ENCODE measurements at places on chromosomes 11 and 22. TPM values are rescaled to one million over a fixed set of nuclear protein-coding genes. Genes with fewer than 3 reads are reported as not detected.

GRCh38 chr22:16955081-16955480 lies 52.9 kb downstream of the GAB4 start:
- H3K27ac ChIP-seq: no peak overlapping the region
- no peak for DNase-seq
- peaks cover 4% of the 10 kb centered on the region for H3K27me3 ChIP-seq
- no peak overlapping the region for H3K4me3 ChIP-seq
- H3K36me3 ChIP-seq: no peaks in the 10 kb centered on the region

- no peak overlapping the region for H3K27ac ChIP-seq
- no peaks in the 10 kb centered on the region for H3K4me1 ChIP-seq
- no peak for DNase-seq
- H3K4me3 ChIP-seq: no peak overlapping the region
- no peaks in the 10 kb centered on the region for H3K27me3 ChIP-seq
Observed at GRCh38 chr11:37621662-37622061, 1023.6 kb upstream of the RAG2 start.

The MMP27 gene
- total RNA-seq: not detected

- no peaks in the 10 kb centered on the region for H3K27me3 ChIP-seq
- H3K4me1 ChIP-seq: no peaks in the 10 kb centered on the region
- DNase-seq: no peak
- H3K4me3 ChIP-seq: no peak overlapping the region
- no peak overlapping the region for H3K27ac ChIP-seq
- no peaks in the 10 kb centered on the region for H3K36me3 ChIP-seq
Observed at GRCh38 chr11:3927129-3927796, 71.8 kb downstream of the STIM1 start.

DNA sequence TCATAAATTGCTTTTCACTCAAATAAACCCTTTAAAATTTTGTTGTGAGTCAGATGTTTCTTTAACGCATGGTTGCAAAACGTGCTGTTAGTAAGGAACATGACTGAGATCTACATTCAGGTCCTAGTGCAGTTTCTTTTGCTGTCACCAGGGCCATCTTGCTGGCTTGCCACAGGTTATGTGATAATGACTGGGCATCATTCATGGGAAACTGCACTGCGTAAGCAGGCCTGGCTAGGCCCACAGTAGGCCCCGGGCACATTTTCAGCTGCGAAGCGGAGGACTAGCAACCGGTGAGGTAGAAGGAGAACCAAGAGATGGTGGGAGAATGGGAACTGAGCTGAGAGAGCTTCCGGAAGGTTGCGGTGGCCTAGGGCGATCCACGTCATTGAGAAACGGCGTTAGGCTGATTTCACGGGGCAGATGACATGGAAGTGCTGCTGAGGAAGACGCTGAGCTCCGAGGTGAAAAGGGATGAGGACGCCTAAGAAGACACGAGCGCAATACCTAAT lies 3.2 kb upstream of the KLHDC7B start:
- H3K4me3 ChIP-seq: no peak overlapping the region
- H3K4me1 ChIP-seq: peaks cover 3% of the 10 kb centered on the region
- no peaks in the 10 kb centered on the region for H3K36me3 ChIP-seq
- DNase-seq: no peak
- no peak overlapping the region for H3K27ac ChIP-seq

GRCh38 chr11:16960250-16960649 lies 54.0 kb downstream of the PLEKHA7 start:
- no peak overlapping the region for H3K4me3 ChIP-seq
- H3K27ac ChIP-seq: no peak overlapping the region
- peaks cover under 1% of the 10 kb centered on the region for H3K27me3 ChIP-seq
- H3K4me1 ChIP-seq: no peaks in the 10 kb centered on the region
- DNase-seq: no peak

DNA sequence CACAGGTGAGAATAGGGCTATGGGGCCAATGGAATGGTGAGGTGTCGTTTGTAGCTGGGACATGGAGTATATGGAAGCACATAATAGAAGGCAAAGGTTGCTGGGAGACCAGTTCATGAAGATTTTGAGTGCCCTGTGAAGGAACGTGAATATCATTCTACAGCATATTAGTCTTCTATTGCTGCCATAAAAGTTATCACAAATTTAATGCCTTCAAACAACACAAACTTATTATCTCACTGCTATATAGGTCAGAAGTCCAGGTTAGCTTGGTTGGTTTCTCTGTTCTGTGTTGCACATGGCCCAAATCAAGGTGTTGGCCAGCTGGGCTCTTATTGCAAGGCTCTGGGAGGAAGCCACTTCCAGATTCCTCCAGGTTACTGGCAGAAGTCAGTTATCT lies 110.6 kb downstream of the SYN3 start:
- H3K4me3 ChIP-seq: no peak overlapping the region
- H3K27me3 ChIP-seq: peaks cover 14% of the 10 kb centered on the region
- no peak overlapping the region for H3K27ac ChIP-seq
- peaks cover 14% of the 10 kb centered on the region for H3K4me1 ChIP-seq

The ALG12 gene
- total RNA-seq: 14.7 TPM

The SOX6 gene
- total RNA-seq: 1.4 TPM

DNA sequence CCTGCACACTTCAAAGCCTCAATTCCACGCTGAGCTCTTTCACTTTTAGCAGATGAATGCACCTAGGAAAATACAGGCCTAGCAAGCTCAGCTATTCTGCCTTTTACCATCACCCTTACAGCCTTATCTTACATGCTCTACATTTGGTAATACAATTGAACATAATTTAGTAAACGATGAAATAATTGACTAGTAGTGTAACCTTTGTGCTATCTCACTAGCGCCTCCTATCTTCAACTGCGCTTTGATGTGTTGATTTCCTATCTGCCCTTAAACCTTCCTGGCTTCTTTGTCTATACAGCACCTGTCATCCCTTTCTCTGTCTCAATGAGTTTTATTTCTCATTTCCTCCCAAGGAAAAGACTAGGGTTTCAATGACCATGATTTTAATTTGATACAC lies 149.7 kb downstream of the LRRC4C start:
- no peaks in the 10 kb centered on the region for H3K27me3 ChIP-seq
- no peak for DNase-seq
- H3K27ac ChIP-seq: no peak overlapping the region
- peaks cover 5% of the 10 kb centered on the region for H3K36me3 ChIP-seq
- H3K4me3 ChIP-seq: no peak overlapping the region

The CCDC87 gene
- total RNA-seq: 0.51 TPM

The CCDC157 gene
- 6.2 TPM for total RNA-seq

- DNase-seq: no peak
- peaks cover 7% of the 10 kb centered on the region for H3K4me1 ChIP-seq
- no peaks in the 10 kb centered on the region for H3K36me3 ChIP-seq
- no peak overlapping the region for H3K27ac ChIP-seq
- H3K4me3 ChIP-seq: no peak overlapping the region
Observed at GRCh38 chr11:73854680-73855079, 22.0 kb downstream of the COA4 start.

GRCh38 chr11:30984827-30985226 lies 384.7 kb downstream of the DCDC1 start:
- H3K27me3 ChIP-seq: peaks cover 1% of the 10 kb centered on the region
- H3K36me3 ChIP-seq: no peaks in the 10 kb centered on the region
- DNase-seq: no peak
- H3K4me3 ChIP-seq: no peak overlapping the region
- H3K4me1 ChIP-seq: peaks cover 2% of the 10 kb centered on the region

The SCO2 gene
- 4.8 TPM for total RNA-seq

DNA sequence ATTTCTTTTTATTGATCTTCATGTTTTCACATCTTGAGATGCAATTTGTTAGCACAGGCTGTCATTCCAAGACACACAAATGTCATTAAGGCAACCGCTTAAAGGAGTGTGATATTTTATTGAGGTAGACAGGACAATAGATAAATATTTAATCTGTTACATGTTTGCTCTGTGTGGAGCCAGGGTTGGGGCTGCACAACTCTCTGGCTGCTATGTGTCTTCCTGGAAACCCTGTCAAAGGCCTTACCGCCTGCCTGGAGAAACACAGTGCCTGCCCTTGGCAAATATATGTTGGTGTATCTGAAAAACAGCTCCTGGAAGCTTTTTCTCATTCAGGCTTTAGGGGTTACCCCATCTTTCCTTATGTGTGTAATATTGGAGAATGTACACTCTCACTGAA lies 139.7 kb upstream of the TEAD1 start:
- no peak for DNase-seq
- H3K4me3 ChIP-seq: no peak overlapping the region
- peaks cover 11% of the 10 kb centered on the region for H3K36me3 ChIP-seq

The BDNF gene
- 0.42 TPM for total RNA-seq

The ANO5 gene
- 5.4 TPM for total RNA-seq

DNA sequence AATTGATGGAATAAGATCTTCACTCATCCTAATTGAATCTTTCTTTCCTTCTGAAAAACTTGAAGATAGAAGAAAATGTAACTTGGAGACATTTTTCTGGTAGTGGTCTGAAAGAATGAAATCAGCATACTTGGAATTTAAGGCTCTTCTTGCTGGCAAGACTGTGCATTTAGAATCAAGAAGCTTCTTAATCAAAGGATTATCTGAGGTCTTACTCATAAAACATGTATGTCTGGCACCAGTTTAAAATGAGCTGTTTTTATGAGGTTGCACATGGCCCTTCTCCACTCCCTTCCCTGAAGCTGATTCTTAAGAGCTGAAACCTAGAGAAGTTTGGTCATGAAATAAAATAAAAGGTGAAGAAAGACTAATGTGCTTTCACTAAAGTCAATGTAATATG lies 77.3 kb downstream of the ARHGEF12 start:
- H3K27ac ChIP-seq: no peak overlapping the region
- no peaks in the 10 kb centered on the region for H3K27me3 ChIP-seq
- no peak overlapping the region for H3K4me3 ChIP-seq
- no peak for DNase-seq

DNA sequence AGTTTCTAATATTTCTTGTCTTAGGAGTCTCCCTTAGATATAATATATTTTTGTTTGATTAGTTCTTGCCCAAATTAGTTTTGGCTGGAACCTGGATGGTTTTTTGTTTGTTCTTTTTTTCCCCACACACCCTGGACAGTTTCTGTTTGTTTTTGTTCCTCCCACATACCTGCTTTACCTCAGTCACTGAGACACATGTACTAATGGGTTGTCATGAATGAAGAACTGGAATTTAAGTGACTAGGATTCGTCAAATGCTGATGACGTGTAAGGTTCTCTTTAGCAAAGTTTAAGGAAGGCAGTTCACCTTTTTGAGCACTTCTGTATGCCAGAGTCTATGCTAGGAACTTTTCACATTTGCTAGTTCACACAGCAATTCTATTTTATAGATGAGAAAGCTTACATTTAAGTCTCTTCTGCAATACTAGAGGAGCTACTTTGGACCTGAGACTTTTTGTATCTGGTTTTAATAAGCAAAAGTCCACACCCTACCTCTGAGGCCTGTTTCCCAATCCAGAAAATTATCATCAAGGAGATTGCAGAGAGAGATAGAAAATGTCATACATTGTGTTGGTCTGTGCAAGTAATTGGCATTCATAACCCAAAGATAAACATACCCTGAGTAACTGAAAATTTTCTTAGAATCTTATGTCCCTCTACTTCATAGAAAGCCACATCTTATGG lies 86.7 kb upstream of the RAB1B start:
- H3K4me3 ChIP-seq: no peak overlapping the region
- H3K27me3 ChIP-seq: no peaks in the 10 kb centered on the region
- H3K36me3 ChIP-seq: no peaks in the 10 kb centered on the region
- no peak for DNase-seq

The MTNR1B gene
- total RNA-seq: not detected

- DNase-seq: peak; percentile 18
- H3K4me1 ChIP-seq: peaks cover 10% of the 10 kb centered on the region
- no peak overlapping the region for H3K4me3 ChIP-seq
- peaks cover 8% of the 10 kb centered on the region for H3K27me3 ChIP-seq
- H3K36me3 ChIP-seq: no peaks in the 10 kb centered on the region
Observed at GRCh38 chr22:50310031-50310722, 2.7 kb upstream of the PLXNB2 start.

DNA sequence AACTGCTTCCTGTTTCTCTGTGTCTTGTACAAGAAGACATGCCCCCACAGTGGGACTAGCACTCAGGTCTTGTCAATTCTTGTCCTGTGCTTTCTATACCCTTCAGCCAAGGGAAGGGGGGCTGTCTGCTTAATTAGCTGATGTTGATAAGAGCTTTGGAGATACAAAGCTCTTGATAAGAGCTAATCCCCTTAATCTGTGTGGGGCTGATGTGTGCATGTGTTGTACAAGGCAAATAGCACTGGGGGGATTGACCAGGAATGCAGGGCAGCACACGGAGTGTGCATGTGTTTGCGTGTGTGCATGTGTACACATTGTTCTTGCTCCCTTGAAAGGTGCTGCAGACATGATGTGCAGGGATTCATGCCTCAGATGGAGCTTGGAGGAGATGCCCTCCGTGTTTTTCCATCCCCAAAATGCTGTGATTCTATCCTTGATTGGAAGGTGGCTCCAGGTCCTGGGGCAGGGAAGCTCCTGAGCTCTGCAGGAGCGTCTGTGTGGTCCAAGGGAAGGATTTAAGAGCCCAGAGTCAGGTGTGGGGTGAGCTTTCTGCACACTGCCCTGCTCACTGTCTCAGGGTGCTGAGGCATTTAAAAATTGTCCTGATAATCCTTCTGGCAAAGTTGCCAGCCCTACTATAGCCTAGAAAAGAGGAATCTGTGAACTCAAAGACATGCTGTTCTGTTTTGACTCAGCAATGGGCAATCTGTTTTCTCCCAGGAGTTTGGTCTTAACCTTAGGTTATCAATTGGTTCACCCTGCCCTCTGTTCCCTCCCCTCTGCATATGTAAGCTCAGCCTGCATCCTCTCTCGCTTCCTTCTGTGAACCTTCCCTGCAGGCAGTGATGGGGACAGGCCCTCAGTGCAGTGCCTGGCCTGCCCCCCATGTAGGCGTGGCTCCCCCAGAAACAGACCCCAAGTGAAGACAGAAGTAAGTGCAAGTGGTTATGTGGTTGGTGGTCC lies 102.0 kb downstream of the GRIK4 start:
- peaks cover 27% of the 10 kb centered on the region for H3K4me1 ChIP-seq
- no peak overlapping the region for H3K4me3 ChIP-seq
- DNase-seq: no peak
- H3K27ac ChIP-seq: peak overlapping the region; percentile 46
- H3K27me3 ChIP-seq: peaks cover 8% of the 10 kb centered on the region

DNA sequence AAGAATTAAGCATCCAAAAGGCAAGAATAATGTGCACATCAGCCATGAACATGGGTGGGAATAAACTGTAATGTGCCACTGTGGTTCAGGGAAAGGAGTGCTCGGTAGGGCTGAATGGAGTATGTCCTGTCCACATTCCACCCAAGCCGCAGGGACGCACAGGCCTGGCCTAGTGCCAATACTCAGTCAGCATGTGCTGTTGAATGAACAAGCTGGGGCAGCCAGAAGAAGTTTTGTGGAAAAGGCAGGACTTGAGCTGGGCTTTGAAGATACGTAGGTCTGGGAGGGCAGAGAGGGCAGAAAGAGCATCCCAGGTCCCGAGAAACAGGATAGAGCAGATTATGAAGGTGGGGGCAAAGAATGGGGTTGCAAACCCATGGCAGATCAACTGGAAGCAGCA lies 60.0 kb upstream of the PLET1 start:
- H3K4me1 ChIP-seq: no peaks in the 10 kb centered on the region
- no peak overlapping the region for H3K27ac ChIP-seq
- no peak for DNase-seq
- H3K36me3 ChIP-seq: no peaks in the 10 kb centered on the region

DNA sequence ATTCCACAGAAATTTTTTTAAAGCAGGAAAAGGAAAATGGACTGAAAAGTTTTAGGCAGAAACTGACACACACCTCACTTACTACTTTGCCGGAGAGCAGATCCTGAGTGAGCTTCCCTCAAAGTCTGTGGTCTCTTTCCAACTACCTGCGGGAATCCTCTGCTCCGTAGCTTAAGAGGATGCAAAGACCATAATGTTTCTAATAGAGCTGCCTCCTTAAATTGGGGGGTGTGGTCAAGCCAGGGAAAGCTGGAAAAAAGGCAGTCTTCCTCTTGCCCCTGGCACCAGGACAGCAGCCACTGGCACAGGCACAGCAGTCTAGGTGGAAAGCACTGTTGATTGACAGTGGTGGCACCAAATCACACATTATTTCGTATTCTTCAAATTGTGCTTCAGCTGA lies at the start of gene ETS1:
ETS1 (minus strand) TSS at position 144 of the 400 bp plus-strand sequence. CDS start 14,428 bp downstream, outside the sequence.
- no peak for DNase-seq
- no peaks in the 10 kb centered on the region for H3K36me3 ChIP-seq
- H3K4me1 ChIP-seq: peaks cover 4% of the 10 kb centered on the region
